ENCODE measurements at places on chromosomes 6 and 20.

- ATAC-seq, result no peak
Measured at GRCh38 chr20:5784735-5785134, 34.5 kb downstream of the SHLD1 start.

- ATAC-seq, result no peak
Measured at GRCh38 chr6:7910298-7910653, 312 bp downstream of the TXNDC5 start.

- ATAC-seq, result no peak
Measured at GRCh38 chr6:122407712-122408111, 8.3 kb downstream of the HSF2 start.

GRCh38 chr6:43823879-43824702 lies 54.1 kb downstream of the VEGFA start:
- no peak for ATAC-seq

GRCh38 chr6:125415913-125416312 lies 114.1 kb upstream of the HDDC2 start:
- ATAC-seq, result no peak

All from SK-N-SH treated with all-trans-retinoic acid at 6 μM for 48 hours (cell line).